ENCODE measurements at places on chromosomes 3 and 15.

GRCh38 chr3:101193957-101194356 lies 126.4 kb downstream of the IMPG2 start:
- DNase-seq = no peak

DNA sequence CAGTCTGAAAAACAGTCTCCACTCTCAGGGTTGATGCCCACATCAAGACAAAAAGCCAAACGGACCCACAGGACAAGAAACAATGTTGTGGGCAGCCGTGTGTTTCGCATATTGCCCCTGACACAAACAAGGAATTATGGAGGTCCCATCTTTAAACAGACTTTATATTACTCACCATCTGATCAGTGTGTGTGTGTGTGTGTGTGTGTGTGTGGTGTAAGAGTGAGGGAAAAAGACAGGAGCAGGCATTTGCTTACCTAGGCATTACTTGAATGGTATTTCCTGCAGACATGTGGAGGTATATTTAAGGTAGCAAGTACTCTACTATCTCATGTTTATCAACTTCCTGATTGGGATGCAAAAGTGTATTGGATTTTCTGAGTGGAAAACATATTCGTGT lies 136.3 kb downstream of the TMCO5A start:
- no peak for DNase-seq

DNA sequence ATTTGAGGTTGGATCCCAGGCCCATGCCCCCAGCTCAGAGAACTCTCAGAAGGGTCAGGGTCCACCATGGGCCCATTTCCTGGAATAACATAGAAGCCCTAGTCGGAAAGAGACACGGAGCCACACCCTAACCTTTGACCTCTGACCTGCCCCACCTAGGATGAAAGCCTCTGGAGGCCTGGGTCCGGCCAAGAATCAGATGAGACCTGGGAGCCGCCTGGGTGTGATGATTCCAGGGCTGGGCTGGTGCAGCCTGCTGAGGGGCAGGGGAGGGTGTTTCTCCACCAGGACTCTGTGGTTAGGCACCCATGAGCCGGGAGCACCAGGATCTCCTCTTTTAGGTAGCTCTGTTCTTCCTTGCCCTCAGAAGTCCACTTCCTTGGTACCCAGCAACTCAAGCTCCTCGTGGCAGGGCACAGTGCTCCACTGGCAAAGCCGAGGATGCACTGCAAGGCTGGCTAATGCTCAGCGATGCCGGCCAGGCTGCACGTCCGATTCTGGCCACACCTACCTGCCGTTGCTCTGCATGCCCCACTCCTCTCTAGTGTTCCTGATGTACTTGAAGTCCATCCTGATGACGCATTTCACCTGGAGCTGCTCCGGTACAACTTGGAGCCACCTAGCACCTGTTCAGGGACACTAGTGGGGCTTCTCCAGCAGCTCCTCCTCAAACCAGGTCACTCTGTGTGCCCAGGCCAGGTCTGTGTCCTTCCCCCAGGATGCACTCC lies 57.4 kb downstream of the ZNF445 start:
- DNase-seq = no peak

GRCh38 chr3:38131621-38132369 lies 5.1 kb downstream of the ACAA1 start:
- no peak for DNase-seq

GRCh38 chr15:33096134-33096533 lies 98.4 kb downstream of the FMN1 start:
- DNase-seq = no peak

DNA sequence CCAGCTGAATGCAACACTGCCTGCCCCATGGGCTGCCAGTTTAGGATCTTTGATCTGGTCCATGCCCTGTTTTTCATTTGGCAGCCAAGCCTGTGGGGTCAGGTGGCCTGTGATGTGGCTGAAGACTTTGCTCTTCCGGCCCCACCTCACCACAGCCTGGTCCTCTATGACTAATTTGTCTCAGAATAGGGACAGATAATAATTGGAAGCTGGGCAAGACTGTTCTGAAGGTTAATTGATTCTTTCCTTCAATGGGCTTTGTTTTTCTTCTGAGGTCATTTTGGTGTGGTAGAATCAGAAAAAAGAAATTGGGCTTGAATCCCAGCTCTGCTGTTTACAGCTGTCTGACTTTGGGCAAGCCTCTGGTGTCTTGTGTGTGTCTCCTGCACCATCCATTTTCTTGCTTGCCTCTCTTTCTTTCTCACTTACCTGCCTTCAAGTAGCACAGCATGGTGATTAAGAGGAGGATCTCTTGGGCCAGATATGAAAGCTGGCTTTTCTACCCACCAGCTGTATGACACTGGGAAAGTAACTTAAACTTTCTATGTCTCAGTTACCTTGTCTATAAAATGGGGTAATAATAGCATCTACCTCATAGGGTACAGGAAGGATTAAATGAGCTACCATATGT lies 24.2 kb downstream of the ABHD2 start:
- DNase-seq = no peak

DNA sequence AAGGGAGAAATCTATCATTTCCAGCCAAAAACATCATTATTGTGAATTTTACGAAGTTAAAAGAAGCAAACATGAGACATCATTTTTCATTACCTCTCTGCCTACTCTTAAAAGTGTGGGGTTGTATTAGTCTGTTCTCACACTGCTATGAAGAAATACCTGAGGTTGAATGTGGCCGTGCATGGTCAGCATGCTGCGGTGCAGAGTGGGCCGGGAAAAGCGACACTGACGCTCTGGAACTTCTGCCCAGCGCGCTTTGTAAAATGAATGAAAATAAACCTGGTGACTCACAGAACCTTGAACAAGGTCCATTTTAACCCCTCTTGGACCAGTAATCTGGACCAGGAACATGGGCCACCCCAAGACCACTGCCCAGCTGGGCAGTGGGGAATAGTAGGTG lies 31.0 kb upstream of the DNAJC13 start:
- DNase-seq = no peak

DNA sequence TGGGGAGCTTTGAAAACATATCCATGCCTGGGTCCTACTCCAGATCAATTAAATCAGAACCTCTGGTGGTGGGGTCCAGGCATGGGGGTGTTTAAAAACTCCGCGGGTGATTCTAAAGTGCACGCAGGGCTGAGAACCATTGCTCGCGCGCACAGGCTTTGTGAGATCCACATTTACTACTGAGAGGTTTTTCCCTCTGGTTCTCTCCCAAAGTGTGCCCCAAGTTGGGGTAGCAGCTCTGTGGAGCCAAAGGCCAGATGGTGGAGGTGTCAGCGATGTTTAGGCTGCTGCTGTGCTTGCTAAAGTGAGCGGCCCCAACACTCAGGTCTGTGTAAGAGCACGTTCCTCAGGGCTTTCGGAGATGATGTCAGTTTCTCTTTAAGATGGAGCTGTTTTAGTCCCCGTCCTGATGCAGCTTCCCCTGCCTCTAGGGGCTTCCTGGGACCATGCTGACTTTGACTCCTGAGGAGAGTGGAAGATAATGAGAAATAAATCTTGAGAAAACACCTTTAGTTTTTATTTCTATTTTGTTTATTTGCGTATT lies 13.4 kb upstream of the MAGEF1 start:
- DNase-seq = no peak

- DNase-seq = no peak
Measured at GRCh38 chr3:42653560-42654330, at the start of gene ZBTB47. ZBTB47 (plus strand) TSS chr3:42653697; CDS start chr3:42658356, 4,659 bp downstream.

- DNase-seq = no peak
Measured at GRCh38 chr3:77746892-77747291, 707.0 kb downstream of the ROBO2 start.

DNA sequence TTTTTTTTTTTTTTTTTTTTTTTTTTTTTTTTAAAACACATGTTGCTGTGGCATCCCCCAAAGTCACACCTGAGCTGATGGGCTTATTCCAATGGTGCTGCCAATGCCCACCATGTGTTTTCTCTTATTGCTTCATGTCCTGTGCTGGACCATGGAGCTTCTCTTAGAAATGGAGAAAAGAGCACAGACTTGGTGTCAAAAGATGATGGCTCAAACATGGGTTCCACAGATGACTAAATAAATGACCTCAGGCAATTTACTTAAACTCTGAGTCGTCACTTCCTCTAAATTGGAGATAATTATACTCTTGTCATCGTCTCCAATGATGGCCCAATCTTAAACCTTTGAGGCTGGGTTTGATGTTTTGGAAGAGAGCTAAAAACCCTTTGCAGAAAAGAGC lies 28.1 kb downstream of the CHST2 start:
- no peak for DNase-seq

- no peak for DNase-seq
Measured at GRCh38 chr15:28915041-28915810, 29.5 kb downstream of the APBA2 start.

GRCh38 chr3:153614563-153614962 lies 452.5 kb downstream of the RAP2B start:
- DNase-seq = no peak

All from stimulated activated CD4-positive, alpha-beta T cell treated with anti-CD3 and anti-CD28 coated beads, Interleukin-1b, Interleukin-23, amount 100 ng/mL, for 1 hour (primary cell).